CD4-positive, alpha-beta T cell treated with Interleukin-17A for 4 hours (primary cell): ENCODE measurements at places on chromosomes 13 and 19.

DNA sequence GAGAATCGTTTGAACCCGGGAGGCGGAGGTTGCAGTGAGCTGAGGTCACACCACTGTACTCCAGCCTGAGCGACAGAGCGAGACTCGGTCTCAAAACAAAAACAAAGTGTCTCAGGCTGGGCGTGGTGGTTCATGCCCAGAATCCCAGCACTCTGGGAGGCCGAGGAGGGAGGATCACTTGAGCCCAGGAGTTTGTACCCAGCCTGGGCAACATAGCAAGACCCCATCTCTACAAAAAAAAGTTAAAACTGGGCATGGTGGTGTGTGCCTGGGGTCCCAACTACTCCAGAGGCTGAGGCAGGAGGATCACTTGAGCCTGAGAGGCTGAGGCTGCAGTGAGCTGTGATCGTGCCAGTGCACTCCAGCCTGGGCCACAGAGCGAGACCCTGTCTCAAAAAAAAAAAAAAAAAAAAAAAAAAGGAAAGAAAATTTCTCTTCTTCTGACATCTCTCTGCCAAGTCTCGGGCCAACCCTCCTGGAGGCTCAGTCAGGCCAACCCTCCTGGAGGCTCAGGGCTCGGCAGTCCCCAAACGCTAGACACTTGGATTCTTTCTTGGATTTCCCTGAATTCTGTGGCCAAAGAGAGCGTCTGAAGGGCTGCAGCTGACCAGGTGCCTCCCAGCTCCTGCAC lies 26.3 kb downstream of the ARID3A start:
- DNase-seq, result no peak

DNA sequence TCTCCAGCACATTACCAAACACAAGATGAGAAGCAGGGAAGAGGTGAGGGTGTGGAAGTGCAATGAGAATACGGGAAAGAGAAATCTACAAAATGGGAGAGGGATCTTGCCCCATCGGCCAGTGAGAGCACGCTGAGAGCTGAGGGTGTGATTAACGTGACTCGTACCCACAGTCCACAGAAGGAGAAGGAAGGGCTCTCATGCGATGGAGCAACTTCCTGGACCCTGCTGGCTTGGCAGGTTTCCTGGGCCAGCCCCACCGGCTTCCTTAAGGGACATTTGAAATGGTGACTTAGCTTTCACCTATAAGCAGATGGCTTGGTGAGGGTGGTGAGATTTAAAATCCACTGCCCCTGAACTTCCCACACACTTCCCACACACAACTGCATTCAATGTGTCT lies 740.1 kb downstream of the UQCRFS1 start:
- DNase-seq, result no peak

- no peak for DNase-seq
Observed at GRCh38 chr13:75770592-75771011, 134.5 kb downstream of the LMO7 start.

GRCh38 chr13:38463048-38463447 lies 113.4 kb downstream of the UFM1 start:
- no peak for DNase-seq

GRCh38 chr19:17618936-17619335 lies 63.5 kb downstream of the COLGALT1 start:
- no peak for DNase-seq

- DNase-seq, result no peak
Observed at GRCh38 chr13:43963726-43964125, 84.0 kb downstream of the LACC1 start.

DNA sequence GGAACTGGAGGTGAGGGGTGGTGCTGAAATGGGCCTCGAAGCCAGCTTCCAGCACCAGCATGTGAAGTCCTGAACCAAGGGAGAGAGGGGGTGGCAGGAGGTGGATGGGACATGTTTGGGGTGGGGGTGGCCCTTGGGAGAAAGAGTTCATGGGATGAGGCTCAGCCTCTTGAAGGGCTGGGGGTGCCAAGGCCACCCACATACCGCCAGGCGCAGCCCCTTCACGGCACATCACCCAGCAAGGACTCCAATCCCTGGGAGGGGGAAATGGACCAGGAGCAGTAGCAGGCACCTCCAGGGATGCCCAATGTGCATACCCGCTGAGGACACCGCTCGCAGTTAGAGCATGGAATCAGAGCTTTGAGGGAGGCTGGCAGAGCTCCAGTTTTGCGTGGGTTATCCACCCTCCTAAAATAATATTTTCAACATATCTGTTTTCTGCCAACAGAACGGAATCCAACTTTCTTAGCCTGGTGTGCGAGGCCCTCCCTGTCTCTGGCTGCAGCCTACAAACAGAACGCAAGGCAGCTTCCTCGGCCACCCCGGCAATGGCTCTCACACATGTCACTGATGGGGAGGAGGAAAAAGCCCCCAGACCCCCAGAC lies 140.5 kb upstream of the VSTM2B start:
- DNase-seq, result no peak

GRCh38 chr13:48559638-48560320 lies 26.9 kb upstream of the RCBTB2 start:
- DNase-seq, result no peak
